AML-193 (cell line): ENCODE measurements at places on chromosomes 6 and 20.

DNA sequence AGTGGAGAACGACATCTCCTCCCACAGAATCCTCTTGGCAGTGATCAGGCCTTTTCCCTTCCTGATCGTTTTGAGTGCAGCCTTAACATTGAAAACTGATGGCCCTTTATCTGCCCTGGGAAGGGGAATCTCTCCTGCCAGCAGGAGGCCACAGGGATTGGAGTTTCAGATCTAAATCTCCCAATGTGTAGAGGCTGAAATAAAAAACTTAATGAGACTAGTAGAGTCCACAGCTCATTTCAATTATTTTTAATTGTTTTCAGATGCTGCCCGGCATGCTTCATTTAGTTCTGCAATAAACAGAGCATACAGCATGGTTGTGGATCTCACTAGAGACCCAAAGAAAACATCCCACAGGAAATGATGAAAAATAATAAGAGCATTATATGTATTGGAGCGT is 662.2 kb upstream of the HS3ST5 start:
- no peak for DNase-seq

- no peak for DNase-seq
Observed at GRCh38 chr6:148984531-148985056, 237.8 kb downstream of the UST start.

GRCh38 chr6:91098006-91098405 is 511.1 kb upstream of the MAP3K7 start:
- DNase-seq = no peak

DNA sequence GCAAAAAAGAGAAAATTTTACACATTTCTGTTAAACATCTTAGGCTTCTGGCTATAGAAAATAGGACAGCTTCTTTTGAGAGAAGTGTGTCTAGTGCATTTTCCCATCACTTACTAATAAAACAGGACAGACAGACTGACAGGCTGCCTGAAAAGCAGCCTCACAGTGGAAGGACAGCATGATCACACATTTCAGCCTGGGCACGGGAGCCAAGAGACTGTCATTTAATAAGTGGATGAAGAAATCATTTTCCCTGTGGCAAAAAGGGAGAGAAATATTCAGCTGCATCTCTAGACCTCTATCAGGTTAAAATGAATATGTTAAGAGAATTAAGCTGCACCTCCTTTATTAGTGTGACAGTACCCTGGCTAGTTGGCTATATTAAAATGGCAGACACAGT is 960.5 kb downstream of the KIF16B start:
- no peak for DNase-seq

- no peak for DNase-seq
Observed at GRCh38 chr6:137102851-137103492, 58.2 kb upstream of the IL20RA start.

DNA sequence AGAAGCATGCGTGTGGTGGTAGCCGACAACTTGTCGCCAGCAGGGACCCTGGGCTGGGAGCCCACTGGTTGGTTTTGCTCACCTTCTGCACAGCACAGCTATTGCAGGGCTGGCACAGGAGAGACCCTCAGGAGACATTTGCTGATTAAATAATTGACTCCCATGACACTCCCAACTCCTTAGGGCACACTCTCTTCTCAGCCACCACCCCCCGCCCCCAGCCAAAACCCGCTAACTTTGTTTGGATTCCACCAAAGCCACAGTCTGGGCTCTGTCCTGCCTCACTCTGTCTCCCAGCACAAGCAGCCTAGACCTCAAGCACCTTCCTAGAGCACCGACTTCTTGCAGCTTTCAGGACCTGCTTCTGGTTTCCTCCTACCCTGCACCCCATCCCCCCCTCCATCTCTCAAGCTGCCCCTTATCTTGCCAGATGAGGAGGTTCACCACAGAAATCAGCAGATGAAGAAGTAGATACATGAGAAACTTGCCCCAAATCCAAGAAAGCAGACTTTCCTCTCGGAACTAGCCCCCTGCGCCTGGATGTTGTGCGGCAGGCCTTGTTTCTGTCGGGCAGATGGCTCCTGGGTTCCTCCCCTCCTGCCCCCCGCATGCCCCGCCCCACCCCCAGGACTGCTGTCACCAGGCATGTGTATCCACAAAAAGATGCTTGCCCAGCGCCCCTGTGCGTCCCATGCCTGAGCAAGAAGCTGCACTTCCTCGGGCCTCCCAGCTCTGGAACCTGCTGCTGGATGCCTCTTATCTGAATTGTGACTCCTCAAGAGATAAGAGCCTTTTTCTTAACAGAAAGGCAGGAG is 35.0 kb upstream of the CD93 start:
- DNase-seq = no peak

DNA sequence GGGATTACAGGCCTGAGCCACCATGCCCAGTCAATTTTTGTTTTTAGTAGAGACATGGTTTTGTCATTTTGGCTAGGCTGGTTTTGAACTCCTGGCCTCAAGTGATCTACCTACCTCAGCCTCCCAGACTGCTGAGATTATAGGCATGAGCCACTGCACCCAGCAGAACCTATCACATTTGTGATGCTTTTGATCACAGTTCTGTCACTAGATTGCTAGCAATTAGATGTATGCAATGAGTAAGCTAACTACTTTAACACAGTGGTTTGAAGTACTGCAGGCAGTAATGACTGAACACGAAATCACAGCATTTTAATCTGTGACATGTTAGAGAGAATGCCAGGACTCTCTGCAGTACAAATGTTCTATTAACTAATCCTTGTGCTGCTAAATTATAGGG is 19.6 kb upstream of the SAMHD1 start:
- DNase-seq = no peak

- peak; percentile 32 for DNase-seq
Observed at GRCh38 chr6:170087941-170088581, 202.8 kb downstream of the DLL1 start.
